ENCODE measurements at places on chromosomes 7 and 10.

- no peak for DNase-seq
These were observed 784.3 kb downstream of the DNAJB9 start for GRCh38 chr7:109354000-109354399.

- no peak for DNase-seq
These were observed 592.9 kb upstream of the NRP1 start for GRCh38 chr10:33927347-33927746.

DNA sequence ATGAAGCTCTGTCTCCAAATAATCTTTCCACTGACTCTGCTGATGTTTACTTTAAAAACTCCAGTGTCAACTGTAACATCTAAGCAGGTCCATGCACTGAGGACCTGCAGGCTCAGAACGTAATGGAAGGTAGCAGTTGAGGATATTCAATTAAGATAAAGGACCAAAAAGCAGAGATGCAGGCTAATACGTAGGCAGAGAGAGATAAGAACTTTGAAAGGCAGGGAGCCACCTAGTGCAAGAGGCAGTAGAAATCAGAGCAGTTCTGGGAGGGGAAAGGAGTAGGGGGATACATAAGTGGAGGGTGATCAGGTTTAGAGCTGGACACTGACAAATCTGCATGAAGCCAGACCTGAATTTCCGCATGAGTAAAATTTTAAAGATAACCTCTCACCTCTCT lies 114.5 kb upstream of the POM121L12 start:
- no peak for DNase-seq

DNA sequence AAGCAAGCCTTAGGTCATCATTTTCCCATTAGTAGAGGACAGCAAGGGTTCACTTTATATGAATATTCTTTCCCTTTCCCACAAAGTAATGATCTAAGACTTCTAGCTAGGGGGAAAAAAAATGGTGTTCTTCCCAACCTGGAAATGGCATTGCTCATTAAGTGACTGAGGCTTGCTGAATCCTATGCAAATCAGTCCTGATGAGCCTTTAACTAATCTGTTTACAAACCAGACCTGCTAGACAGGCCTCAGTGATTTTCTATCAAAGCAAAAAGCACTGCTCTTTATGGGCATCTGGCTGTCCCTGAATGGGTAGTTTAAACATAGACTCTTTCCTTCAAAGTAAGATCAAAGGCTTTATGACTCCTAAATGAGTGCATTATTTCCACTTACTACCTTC lies 146.3 kb downstream of the HIBADH start:
- DNase-seq, result no peak

- no peak for DNase-seq
These were observed 67.5 kb downstream of the CHST15 start for GRCh38 chr10:124025660-124026588.

DNA sequence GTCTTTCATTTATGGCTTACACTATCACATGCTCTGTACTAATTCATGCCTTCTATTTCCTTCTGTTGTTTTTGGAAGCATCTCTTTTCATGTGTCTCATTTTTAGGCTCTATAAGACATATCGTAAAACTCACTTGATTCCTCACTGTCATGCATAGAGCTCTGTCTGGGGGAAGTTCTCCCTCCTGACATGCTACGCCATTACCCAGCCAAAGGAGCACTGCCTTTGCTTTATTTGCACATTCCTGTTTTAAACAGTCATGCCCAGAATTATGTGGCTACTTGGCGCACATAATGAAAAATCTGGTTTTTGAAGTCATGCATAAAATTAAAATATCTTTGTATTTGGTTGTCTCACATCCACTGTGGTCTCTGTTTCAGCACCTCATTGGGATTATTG lies 17.6 kb upstream of the AKR1C3 start:
- no peak for DNase-seq

DNA sequence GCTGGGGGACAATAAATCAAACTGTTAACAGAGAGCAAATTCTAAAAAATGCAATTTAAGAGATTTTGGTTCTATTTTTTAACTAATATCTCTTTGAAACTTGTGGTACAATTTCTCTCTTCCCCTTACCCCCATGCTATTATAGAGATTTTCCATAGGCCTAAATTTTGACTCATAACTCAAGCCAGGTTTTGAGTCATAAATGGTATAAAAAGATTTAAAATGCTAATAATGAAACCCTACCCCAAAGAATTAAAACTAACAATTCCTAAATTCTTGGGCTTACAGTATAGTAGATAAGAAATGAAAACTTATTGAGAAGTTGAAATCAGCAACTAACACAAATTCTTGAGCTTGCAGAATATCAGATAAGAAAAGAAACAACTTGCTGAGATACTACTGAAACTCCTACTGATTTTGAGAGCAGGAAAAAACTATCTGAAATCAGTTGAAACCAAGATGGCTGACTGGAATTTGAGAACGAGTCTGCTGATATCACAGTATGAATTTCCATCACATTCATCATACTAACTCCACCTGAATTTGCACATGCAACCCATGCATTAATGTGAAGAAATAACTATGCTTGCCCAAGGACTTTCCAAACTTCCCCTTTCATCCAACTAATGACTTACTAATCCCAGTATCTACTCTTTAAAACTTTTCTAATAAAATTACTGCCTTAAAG lies 36.3 kb downstream of the POT1 start:
- DNase-seq, result no peak

DNA sequence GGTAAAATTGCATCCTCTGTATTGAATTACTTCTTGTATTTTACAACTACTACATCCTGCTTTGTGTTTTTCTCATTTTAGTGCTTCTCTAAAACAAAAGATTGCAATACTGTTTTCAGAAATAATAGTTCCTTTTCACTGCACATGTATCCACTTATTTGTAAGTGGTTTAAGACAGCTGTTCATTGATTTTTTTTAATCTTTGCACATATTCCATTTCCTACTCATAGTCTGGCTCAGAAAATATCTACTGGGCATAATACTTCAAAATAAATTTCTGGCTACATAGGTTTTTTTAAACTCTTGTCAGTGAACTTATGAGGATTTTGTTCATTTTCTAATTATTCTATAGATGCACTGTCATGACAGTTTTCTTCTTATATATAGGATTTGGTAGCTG lies 54.8 kb downstream of the SND1 start:
- no peak for DNase-seq

DNA sequence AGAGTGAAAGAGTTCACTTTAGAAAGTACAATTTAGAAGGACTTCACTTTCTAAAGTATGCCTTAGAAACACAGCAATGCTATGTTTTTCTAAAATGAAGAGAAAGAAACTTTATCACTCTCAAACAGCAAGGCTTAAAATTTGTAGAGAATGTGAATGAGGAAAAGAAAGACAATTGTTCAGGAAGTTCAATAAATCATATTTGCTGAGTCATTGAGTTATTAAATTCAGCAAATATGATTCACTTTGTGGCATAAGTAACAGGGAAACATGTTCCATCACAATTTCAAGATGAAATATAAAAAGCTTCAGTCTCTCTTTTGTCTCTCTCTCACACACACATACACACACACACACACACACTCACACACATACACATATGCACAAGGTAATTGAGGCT lies 187.9 kb downstream of the PCDH15 start:
- DNase-seq, result no peak

- DNase-seq, result no peak
These were observed 1.5 kb upstream of the SKIDA1 start for GRCh38 chr10:21526860-21527597.

DNA sequence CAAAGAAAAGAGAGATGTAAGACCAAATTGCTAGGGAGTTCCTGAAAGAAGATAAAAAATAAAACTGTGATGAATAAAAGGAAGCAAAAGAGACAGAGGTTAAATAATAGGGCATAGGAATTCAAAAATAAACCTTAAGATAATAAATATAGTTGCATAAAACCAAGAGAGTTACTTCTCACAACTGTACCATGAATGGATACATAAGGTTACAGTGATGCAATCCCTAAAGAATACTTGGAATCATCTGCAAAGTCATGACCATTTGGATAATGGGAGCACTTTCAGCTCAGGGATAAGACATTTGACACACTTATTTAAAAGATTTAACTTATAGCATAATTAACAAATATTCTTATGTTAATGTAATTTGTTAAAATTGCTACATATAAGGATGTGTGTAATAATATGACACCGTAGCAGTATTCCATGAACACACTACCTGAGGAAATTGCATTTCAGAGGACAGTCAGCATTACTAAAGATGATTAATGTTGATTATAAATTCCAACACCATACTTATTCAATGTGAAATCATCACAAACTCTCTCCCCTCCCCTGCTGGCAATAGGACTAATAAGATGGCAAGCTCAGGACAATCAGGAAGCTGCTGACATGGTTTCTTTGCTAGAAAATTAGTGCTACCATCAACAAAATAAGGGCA lies 202.1 kb upstream of the AKR1E2 start:
- DNase-seq, result no peak

GRCh38 chr7:1703441-1703840 lies 33.4 kb downstream of the ELFN1 start:
- DNase-seq, result no peak

DNA sequence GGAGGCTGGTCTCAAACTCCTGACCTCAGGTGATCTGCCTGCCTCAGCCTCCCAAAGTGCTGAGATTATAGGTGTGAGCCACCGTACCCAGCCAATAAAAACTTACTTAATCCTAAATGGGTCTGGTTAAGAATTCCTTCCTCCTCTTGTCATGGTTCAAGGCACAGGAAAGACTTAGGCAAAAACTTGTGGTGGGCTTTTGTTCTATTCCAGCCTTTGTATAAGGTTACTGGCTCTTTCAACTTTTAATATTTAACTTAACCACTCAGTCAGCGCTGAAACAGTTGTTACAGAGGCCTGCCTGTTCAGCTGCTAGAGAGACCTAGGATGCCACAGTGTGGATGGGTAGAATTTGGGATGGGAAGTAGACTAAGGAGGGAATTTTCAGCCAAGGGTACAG lies 28.1 kb upstream of the GARS1 start:
- no peak for DNase-seq

GRCh38 chr7:121271916-121272315 lies 56.9 kb upstream of the WNT16 start:
- DNase-seq, result no peak

- DNase-seq, result no peak
These were observed 2.3 kb downstream of the FBXO24 start for GRCh38 chr7:100588438-100588837.

- peak; percentile 14 for DNase-seq
These were observed 20.6 kb downstream of the HYAL4 start for GRCh38 chr7:123865517-123866117.

DNA sequence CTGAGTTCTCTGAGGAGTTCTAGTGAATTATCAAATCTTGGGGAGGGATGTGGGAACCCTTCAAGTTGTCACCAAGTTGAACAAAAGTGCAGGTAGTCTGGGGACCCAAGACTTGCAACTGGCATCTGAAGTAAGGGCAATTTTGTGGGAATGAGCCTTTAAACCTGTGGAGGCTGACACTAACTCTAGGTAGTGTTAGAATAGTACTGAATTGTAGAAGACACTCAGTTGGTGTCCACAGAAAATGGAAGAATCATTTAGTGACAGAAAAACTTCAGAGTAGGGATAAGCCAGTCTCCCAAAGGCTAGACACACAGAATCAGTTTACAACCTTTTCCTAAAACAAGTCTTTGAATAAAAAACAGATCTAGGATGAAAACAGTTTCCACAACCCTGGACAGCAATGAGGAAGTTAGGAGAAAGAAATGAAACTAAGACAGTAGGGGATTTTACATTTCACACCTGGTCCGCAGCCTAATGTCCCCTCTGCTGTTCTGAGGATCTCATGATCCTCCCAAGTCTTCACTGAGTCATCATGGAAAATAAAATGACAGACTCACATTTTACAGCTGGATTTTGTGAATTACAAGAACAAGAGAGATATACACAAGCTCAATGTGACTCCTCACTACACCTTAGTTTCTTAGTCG lies 23.0 kb upstream of the ING3 start:
- no peak for DNase-seq

- DNase-seq, result no peak
These were observed 160.5 kb downstream of the BAMBI start for GRCh38 chr10:28837613-28838390.

DNA sequence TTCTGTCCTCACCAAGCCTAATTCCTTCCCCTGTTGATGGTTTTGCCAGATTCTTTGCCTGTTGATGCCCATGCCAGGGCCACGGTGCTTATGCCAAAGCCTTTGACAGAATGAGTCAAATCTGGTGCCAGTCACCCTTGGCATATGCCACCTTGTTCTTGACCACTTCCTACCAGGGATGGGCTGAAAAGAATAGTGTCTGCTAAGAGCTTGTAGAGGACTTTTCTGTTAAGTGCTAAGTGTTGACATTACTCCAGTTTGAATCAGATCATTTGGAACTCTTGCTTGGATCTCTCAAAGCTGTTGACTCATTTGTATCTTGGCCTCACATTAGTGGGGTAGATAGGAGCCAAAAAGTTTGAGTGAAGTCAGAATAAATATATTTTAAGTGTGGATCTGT lies 661.2 kb downstream of the AUTS2 start:
- DNase-seq, result no peak

- no peak for DNase-seq
These were observed 25.5 kb upstream of the AMZ1 start for GRCh38 chr7:2662273-2663120.

- no peak for DNase-seq
These were observed 5.9 kb upstream of the ITGA8 start for GRCh38 chr10:15725603-15726002.

DNA sequence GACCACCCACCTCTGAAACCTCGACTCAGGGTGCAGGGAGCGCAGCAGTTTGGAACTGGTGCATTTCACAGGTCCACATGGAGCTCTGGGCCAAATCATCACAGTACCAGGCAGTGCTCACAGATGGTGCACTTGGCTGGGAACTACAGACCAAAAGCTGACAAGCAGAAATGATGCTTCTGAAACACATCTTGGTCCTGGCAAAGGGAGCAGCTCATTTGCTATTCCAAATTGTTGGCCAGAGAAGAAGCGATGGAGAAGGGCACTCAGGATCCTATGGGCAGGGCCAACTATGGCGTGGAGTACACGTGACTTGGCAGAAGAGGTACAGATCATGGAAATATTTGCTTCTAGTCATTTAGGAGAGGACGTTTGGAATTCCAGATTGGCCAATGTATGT lies 383.9 kb downstream of the CALN1 start:
- DNase-seq, result no peak

- DNase-seq, result no peak
These were observed 13.5 kb downstream of the IKZF1 start for GRCh38 chr7:50317697-50318669.

- DNase-seq, result no peak
These were observed 12.3 kb upstream of the ACSM6 start for GRCh38 chr10:95181726-95182125.

- DNase-seq, result peak; percentile 49
These were observed 46.8 kb downstream of the KCNH2 start for GRCh38 chr7:150931199-150931869.

DNA sequence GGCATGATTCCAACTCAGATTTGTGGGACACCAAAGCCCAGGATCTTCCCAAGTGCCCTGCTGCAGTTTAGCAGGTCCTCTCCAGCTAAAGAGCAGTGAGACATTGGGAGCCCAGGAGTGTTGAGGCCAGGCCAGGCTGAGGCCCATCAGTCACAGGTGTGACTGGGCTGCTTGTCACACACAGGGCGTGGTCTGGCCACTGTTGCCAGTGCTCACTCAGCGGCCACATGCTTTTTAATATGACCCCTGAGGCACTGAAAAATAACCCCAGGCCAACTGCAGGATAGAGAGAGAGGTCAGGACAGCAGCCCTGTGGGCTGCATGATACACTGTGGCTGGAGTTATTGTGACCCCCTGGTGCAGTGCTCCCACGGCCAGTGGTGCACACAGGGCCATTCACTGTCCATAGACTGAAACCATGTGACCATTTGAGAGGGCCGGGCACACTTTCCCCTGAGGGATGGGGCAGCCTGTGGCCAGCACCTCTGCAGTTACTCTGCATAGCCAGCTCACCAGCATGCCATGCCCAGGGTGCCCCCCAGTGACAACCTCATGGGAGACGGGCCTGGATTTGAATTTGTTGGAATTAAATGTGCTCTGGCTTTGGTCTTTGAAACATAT lies 4.2 kb downstream of the GDF2 start:
- DNase-seq, result no peak
